Fibroblast of villous mesenchyme (primary cell): ENCODE measurements at places on chromosomes 5 and 9. TPM values are rescaled to one million over a fixed set of nuclear protein-coding genes. Genes with fewer than 3 reads are reported as not detected.
A peak's percentile ranks its signal among the peaks of the same experiment; 100 is the strongest.

- no peak for DNase-seq
Observed at GRCh38 chr9:20512636-20513035, 109.7 kb downstream of the MLLT3 start.

GRCh38 chr5:115683081-115683480 lies 57.2 kb upstream of the TMED7 start:
- no peak for DNase-seq

DNA sequence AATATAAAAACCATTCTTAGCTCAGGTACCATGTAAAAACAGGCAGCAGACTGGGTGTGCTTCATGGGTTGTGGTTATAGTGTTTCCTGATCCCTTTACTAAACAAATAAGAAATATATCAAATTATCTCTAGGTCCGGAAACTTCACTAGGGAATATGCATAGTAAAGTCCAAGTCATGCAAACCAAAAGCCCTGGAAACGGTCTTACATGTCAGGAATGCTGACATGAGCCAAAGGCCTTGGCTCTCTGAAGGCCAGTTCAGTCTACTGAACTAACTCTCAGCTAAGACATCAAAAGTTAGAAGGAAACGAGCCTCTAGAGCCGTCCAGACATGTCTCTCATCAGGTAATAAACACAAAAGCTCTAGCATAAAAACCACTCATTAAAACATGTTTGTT lies 778.9 kb upstream of the ZNF608 start:
- peak; percentile 24 for DNase-seq

GRCh38 chr5:93497096-93497495 lies 83.9 kb downstream of the NR2F1-AS1 start:
- peak; percentile 57 for DNase-seq

- DNase-seq, result peak; percentile 69
Observed at GRCh38 chr9:113536483-113537228, 73.1 kb downstream of the RGS3 start.

DNA sequence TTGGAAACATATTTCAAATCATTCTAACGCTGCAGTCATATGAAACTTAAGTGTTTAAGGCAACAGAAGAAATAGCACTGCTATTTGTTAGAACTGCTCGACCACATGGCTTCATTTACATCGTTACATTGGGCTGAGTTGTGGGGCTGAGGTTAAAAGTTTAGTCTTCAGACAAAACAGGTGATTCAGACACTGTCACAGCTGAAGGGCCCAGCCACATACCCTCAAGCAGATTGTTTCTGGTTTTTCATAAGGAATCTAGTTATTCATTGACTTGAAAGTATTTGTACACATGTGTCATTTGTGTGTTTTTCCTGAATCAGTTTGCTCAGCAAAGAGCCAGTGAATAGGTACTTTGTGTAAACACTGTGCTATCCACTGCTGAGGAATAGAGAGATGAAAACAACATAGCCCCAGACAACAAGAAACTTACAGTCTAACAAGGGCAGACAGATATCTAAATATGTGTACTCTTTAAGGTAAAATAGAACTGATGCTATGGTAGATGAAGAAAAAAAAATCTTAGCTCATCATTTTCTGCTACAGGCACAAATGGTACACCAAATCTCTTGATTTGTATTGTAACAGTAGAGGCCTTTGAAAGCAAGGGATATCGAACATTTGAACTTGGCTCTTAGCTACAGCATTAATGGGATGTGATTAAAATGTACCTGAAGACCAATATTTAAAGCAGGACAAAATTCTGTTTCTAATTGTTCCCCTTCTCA lies 357.6 kb upstream of the RPS23 start:
- DNase-seq, result peak; percentile 51

- DNase-seq, result peak; percentile 92
Observed at GRCh38 chr9:127131871-127132270, 9.4 kb upstream of the ANGPTL2 start.

GRCh38 chr9:89362647-89363310 lies 44.5 kb downstream of the SECISBP2 start:
- no peak for DNase-seq

GRCh38 chr9:113129884-113130283 lies 20.9 kb upstream of the SLC31A2 start:
- DNase-seq, result no peak

DNA sequence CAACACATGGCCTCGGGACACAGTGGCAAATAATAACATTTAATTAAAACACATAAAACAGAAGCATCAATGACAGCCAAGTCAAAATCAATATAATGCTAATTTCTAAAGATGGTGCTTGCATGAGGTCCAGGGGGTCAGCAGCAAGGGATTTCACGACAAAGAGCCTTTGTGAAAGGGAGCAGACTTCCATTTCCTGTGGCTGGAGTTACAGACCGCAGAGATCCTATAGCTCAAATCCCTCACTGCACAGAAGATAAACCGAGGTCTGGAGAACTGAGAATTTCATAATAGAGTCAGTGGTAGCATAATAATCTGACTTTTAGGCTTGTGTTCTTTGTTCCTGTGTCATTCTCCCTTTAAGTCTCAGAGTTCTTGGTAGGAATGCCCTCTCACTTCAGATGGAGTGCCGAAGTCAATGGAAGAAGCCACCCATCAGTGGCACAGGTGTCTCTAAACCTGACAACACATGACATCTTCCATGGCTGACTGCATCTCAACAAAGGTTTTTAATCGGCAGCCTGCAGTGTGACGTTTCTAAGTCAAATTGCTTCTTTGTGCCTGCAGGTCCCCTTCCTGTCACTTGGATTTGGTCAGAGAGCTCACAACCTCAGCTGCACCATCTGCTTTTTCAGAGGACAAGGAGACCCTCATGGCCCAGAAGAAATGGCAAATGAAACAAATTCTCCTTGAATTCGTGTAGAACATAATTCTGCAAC lies 67.4 kb downstream of the CARTPT start:
- DNase-seq, result no peak

- DNase-seq, result peak; percentile 99
Observed at GRCh38 chr9:95857124-95857523, 18.4 kb upstream of the ERCC6L2 start.

MEGF10 gene
- total RNA-seq, result 0.97 and 1.3 TPM in 2 replicates

PCDHGB1 gene
- 2.2 and 2.3 TPM in 2 replicates for total RNA-seq

PCDHAC2 gene
- total RNA-seq, result under 0.01 TPM in 2 replicates

ZBTB43 gene
- total RNA-seq, result 9.0 and 13.0 TPM in 2 replicates

SPATA31E1 gene
- not detected in 2 replicates for total RNA-seq

C5 gene
- 2.3 and 3.9 TPM in 2 replicates for total RNA-seq
